NK-92 treated with Interleukin-12 subunit alpha and Interleukin-12 subunit beta, amount 100 ng/mL, for 24 hours (cell line): ENCODE measurements at places on chromosomes 1 and 21.

GRCh38 chr1:28902738-28903137, 11.6 kb upstream of the EPB41 start:
- DNase-seq = no peak

GRCh38 chr1:154081386-154082126, 73.3 kb downstream of the NUP210L start:
- no peak for DNase-seq

DNA sequence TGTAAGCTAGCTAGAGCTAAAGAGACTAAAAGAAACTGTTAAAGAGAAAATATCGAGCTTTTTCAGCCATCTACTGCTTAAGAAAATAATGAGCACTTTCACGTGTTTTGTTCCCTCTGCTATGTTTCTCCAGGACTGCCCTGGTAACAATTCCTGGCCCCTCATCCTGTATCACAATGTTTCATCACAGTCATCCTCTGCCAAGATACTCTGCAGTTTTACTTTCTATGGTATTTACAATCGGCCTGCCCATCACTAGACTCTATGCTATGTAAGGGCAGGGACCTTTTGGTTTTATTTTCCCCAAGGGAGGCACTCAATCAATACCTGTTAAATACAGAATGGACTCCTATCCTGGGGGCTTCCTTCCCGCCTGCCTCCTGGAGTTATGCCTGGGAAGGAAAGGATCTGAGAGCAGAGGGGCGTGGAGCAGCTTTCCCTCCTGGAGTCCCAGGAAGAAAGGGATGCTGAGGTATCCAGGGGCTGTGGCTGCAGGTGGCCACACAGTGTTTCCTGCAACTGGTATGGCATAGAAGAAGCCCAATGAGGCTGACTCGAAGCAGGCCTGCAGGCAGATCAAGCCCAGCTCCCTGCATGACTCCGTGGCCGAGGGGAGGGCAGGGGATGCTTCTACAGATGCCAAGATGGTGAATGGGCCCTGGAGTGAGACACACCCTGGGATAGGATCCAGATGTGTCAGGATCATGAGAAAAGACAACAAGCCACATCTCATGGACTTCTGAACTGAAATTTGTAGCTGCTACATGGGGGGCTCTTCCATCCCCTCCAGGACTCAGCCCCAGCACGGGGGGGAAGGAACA, 52.9 kb downstream of the MATN1 start:
- DNase-seq = no peak

GRCh38 chr1:234170622-234171021, 202.6 kb upstream of the COA6 start:
- no peak for DNase-seq

DNA sequence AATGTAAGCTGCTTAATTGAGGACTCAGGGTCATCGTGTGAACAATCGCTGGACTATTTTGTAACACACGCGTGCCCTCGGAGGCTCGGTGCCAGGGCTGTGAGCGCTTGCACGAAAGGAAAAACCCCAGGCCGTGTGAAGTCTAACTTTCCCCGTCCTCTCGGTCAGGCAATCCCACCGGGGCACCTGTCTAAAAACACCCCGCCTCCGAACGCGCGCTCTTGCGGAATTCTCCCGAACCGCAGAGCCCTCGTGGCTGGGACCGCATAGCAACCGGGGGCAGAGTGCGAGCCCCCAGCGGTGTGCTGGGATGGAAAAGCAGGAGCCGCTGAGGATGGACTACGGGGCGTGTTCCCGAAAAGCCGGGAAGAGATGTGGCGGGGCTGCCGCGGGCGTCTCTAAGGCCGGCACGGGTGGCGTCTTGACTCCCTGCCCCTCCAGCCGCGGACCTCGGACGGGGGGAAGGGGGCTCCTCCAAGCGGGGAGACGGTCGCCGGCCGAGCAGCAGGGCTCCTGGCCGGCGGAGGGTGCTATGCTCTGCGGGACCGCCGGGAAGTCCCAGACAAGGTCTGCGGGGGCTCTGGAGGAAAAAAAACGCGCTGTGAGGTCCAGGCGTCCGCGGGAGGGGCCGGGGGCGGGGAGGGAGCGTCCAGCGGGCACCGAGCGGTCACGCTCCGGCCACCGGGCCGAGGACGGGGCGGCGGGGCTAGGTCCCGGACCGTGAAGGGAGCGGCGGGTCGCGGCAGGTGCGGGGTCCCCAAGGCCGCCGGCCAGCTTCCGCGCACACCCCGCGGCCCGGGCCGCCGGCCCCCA, 936 bp downstream of the ZBTB21 start:
- DNase-seq = peak; percentile 48

DNA sequence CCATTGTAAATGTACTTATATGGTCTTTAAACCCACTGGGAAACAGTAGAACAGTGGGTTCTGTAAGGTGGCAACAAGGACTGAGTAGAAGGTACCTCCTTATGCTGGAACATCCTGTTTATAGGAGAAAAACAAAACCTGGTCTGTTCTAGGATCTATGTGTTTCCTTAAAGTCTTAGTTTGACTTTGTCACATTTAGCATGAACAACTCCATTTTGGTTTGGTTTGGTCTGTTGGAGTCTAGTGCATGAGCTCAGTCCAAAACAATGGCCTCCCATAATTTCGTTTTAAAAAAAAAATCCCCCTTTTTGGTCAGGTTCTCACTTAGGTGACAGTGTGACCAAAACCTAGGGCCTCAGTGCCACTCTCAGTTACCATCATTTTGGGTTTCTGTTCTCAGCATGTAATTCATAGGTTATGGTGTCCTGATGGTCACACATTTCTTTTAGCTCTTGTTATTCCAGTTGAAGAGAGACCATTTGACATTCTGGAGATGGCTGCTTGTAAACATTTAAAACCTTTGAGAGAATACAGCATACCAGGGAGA, 66.4 kb upstream of the IL12RB2 start:
- DNase-seq = no peak

- DNase-seq = no peak
These were observed 77.9 kb downstream of the ADARB1 start for GRCh38 chr21:45152265-45152746.

GRCh38 chr1:92446546-92446945, 40.2 kb downstream of the GFI1 start:
- DNase-seq = no peak

DNA sequence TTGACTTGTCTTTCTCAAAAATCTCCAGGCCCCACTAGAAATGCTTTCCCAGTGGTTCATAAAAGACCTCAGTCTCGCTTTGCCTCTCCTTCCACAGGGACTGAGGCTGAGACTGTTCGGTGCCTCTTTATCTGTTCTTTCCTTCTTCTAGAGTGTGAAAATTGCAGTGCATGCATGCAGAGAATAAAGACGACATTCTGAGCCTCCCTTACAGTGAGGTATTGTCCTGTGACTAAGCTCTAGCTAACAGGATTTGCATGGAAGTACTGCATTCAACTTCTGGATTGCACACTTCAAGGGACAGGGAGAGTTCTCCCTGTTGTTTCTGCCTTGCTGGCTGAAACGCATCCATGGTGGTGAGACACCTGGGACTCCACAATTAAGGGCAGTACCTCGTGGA, 69.1 kb downstream of the COLGALT2 start:
- no peak for DNase-seq

- DNase-seq = no peak
These were observed 7.6 kb upstream of the HHAT start for GRCh38 chr1:210321131-210321530.

DNA sequence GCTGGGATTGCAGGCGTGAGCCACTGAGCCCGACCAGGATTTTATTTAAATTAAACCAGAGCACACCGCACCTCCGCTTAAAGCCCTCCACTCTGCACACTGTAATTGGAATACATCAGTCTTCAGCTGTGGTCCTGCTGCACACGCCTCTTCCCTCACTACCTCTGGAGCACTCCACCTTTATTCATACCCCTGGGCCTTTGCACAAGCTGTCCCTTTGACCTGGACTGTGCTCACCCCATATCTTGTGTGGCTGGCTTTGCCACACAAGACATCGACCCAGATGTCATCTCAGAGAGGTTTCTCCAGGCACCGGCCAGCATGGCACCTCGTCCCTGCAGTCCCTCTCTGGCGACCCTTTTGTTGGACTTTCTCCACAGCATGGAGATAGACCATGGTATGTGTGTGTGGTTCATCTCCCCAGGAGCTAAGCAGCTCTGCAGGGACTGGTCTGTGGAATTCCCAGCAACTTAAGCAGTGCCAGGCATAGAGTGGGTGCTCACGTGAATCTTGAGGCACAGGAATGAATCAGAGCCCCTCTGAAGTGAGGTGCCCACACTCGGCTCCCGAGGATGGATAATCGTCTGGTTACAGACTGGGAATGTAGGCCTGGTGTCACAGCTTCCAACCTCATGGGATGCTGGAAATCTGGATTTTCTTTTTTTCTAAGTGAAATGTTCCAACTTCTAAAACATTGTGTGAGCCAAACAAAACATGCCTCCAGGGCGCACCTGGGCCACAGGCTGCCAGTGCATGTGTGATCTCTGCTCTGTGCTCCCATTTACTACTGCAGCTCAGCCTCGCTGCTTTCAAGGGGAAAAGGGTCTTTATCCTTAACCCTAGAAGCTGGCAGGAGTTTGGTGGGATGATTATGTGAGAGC, 61.9 kb downstream of the EVA1C start:
- no peak for DNase-seq

- peak; percentile 52 for DNase-seq
These were observed at the start of gene ST7L for GRCh38 chr1:112618721-112619517. ST7L (minus strand) TSS chr1:112619141; CDS start chr1:112619113, 28 bp downstream.

- no peak for DNase-seq
These were observed 153.7 kb downstream of the TENT5C start for GRCh38 chr1:117759535-117759934.

DNA sequence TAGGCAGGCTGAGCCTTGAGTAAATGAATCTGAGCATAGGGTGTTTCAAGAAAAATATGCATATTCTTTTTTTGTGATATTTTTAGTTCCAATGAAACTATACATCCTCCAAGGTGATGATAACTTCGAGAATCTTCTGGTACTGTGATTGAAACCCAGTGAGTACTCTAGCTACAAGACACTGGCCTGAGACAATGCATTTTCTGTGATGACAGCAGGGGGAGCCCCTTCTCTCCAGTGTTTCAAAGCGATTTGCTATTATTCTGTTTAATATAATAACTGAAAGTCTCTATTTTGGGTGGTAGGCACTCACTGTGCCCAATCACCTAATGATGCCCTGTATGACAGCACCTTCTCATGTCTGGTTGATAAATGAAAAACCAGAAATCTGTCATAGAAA, 12.1 kb downstream of the IRF2BP2 start:
- DNase-seq = peak; percentile 43

DNA sequence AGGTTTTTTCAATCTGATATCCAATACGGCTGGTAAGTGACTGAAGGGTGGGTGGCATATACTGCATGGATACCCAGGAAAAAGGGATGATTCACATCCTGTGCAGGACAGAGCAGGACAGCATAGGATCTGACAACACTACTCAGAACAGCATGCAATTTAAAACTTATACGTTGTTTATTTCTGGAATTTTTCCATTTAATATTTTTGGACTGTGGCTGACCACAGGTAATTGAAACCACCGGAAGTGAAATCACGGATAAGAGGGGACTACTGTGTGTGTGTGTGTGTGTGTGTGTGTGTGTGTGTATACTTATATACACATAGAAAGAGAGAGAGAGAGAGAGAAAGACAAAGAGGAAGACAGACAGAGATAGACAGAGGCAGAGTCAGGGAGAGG, 23.0 kb downstream of the ERICH3 start:
- no peak for DNase-seq

- no peak for DNase-seq
These were observed 6.2 kb upstream of the HMGCS2 start for GRCh38 chr1:119774746-119775490.

DNA sequence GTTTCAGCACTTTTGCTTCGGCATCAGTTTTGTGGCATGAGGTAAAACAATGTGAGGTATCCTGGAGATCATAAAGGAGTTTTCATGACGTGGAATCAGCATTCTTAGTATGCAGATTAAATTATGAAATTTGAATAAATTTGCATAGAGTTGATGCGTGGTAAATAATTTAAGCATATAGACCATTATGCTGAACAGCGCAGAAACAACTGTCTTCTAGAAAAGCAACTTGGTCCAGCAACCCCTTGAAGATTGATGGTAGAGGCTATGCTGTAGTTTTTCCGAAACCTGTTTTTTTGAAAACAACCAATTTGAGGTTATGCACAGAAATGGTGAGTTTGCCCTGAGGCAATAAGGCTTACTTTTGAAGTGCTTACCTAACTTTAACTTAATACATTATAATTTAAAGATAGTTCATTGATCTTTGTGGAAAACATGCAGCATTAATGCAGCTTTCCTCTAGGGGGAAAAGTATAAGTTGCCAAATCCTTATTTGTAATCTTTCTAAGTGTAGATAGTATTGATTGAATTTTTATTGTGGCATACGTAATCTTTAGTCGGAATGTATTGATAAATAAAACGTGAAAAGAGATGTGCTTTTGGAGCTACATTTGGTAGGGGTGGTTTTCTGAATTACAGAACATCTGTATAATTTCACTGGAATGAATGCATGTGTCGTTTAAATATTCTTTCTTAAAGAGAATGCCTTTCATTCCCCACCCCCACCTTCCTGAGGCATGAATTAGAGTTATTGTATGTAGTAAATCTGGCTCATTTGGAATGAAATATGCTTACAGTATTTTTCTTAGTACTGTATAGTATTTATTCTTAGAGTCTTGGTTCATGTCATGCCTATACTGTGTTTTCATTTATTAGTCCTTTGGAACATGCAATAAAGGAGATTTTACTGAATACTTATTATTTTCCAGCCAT, 3.8 kb downstream of the PRDM2 start:
- DNase-seq = no peak

DNA sequence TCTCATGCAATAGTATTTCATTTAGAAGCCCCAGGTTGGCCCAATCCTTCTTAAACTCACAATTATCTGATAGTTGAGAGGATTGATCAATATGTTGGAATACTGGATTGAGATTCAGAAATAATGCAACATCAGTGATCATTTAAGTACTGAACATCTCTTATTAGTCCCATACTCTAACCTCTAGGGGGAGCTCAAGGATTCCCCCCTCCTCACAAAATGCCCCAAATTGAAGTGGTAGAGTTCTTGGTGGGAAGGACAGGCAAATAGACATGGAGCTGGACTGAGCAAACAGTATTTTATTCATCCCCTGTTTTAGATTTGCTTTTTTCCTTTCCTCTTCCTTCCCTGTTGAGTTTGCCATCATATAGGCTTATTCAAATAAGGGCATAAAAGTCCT, 62.8 kb downstream of the NGF start:
- no peak for DNase-seq

DNA sequence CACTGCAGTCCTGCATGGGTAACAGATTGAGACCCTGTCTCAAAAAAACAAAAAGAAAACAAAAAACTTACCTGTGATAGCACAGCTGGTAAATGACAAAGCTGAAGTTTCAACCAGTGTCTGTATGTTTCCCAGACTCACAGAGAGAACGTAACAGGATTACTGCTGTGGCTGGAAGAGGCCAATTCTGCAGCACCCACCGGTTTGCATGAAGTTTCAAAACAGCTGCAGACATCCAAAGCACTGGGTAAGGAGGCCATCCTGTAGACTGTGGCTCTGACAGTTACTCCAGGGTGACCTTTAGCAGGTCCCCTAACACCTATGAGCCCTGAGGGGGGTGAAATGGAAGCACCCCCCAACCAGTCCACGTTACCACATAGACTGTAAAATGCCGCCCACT, 7.5 kb downstream of the ID3 start:
- no peak for DNase-seq

GRCh38 chr1:205918955-205919746, 24.1 kb downstream of the SLC26A9 start:
- peak; percentile 29 for DNase-seq
